Fibroblast of skin of back (primary cell): ENCODE measurements at places on chromosomes 1 and 21.

GRCh38 chr1:25643929-25644328, 27.3 kb downstream of the MAN1C1 start:
- no peak for DNase-seq

- no peak for DNase-seq
Observed at GRCh38 chr1:30403061-30403645, 320.2 kb downstream of the MATN1 start.

DNA sequence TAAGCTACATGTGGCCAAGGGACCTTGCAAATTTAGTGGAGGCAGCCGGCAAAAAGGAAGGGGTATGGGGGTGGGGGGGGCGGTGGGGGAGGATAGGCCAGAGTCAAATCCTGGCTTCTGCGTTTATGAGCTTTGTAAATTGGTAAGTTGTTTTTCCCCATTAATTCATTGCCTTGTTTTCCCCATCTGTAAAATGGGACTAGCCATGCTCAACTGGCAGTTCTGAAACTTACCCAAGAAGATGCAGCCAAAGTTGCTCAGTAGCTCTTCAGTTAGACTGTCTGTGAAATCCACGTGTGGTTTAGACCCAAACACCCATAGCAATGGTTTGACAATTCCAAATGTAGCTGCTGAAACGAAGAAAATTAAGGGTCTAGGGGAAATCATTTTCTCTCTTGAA, 52.3 kb upstream of the FAM89A start:
- no peak for DNase-seq

DNA sequence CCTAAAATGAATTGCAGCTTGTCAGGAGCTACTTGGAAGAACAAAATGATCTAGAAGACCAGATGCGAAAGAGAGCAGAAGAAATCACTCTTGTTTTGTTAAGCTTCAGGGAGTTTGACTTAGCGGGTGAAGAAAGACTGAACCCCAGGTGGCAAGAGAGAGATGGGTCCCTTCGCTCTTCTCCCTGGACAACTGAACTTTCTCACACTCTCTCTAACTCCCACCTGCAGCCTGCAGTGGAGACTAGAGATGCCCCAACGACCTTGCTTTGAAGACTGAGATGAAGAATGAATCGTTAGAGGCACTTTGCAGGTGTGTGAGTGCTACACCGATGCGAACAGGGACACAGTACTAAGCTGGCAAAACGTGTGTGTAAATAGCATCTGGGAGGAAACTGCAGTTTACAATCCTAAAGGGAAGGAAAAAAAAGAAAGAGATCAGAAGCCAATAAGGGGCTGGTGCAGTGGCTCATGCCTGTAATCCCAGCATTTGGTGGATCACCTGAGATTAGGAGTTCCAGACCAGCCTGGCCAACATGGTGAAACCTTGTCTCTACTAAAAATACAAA, 64.5 kb upstream of the LYST start:
- DNase-seq = no peak

GRCh38 chr1:229479660-229480399, 28.3 kb downstream of the NUP133 start:
- no peak for DNase-seq

GRCh38 chr1:204947338-204947737, 76.7 kb downstream of the NFASC start:
- DNase-seq = no peak

DNA sequence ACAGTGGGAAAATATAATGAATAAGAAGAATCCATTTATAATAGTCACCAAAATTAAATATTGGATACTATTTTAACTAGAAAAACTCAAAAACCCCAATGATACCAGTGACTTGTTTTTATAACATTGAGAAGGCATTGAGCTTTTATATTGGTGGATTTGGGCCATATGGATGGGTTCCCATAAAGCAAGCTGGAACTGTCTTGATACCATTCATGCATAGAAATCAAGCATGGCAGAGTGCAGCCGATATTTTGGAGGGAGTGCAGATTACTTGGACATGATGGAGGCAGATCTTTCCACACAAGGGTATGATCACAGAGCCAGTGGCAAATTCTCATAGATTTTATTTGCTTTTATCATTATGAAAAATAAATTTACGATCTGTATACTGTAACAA, 3.8 kb upstream of the RWDD3 start:
- no peak for DNase-seq

DNA sequence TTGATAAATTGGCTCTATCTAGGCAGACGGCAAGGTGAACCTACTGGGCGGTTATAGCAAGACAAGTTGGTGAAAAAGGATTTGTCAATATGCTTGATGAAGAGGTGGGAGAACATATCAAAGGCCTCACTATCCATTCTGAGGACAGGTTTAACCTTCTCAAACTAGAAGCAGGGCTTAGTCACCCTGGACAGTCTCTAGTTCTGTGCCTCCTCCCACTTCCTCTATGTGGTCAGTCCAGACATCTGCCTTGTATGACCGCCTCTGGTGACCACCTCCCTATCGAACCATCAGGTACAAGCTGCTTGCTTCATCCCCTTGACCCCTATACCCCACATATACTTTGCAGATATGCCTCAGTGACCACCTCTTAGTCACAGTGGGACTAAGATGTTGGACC, 2.3 kb upstream of the SCYL3 start:
- no peak for DNase-seq

DNA sequence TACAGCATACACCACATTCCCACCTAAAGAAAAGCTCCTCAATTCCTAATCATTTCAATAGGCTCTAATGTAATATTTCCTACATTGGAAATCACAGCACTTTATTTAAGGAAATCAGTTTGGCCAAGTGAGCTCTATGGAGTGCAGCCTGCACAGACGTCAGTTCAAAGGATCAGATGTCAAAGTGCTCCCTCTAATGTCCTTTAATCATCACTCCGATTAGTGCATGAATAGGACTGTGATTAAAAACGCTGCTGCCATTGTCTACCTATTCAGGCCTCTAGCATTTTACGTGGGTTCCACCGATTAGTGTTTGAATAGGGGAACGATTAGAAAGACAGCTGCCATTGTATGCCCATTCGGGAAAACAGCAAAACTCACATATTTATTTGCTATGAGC, 50.2 kb downstream of the DPYD start:
- no peak for DNase-seq

- DNase-seq = no peak
Observed at GRCh38 chr21:36544545-36544944, 64.6 kb upstream of the CLDN14 start.

DNA sequence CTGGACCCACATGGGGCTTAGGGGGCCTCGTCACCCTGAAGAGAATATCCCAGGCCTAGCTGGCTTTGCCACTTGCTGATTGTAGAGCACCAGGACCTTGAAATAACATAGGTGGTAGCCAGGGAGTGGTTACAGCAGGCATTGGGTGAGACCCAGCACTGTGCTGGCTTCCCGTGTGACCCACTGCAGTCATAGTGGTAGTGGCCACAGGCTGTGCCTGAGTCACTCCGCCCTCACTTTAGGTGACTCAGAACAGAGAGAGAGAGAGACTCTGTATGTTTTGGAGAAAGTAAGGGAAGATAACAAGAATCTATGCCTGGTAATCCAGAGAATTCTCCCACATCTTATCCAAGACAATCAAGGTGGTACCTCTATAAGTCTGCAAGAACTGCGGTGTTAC, 98.7 kb upstream of the LHX8 start:
- no peak for DNase-seq

- DNase-seq = peak; percentile 49
Observed at GRCh38 chr1:77416692-77417450, 135.1 kb downstream of the AK5 start.

- peak; percentile 64 for DNase-seq
Observed at GRCh38 chr1:6889875-6890480, 104.7 kb downstream of the CAMTA1 start.

DNA sequence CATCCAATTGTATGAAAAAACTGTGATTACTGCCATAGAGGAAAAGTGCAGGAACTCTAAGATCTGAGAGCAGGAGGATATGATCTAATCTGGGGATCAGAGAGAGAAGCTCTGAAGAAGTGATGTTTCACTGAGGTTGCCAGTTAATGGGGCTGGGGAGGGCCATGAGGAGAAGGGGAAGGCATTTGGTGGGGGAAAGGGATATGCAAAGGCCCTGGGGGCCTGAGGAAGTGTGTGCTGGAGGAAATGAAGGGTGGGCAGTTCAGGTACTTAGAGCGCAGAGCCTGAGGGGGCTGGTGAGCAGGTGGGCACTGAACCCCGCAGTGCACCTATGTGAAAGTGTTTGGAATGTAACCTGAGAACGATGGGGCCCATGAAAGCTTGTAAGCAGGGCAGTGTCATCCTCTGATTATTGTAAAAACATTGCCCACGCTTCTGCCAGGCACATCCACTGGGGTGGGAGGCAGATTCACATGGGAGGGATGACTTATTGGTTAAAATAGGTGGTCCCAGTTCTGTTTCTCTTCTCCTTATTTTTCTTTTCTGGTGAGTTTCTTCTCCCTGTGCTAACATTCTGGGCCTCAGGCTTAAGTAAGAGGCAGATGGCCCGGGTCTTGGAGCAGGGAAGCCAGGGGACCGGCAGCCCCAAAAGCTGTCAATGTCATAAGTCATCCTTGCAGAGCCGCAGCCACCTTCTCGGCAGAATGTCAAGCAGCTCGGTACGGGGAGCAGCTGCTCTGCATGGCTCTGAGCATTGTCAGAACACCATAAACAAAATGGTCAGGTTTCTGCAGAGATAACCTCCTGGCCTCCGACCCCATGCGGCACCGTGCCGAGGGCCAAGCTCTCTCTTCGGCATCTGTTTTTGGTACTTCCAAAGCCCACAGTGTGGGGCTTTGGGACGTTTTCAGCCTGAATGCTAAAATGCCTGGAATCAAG, 492.0 kb upstream of the VAMP3 start:
- no peak for DNase-seq

GRCh38 chr1:166573199-166573598, 266.1 kb upstream of the POGK start:
- DNase-seq = no peak

DNA sequence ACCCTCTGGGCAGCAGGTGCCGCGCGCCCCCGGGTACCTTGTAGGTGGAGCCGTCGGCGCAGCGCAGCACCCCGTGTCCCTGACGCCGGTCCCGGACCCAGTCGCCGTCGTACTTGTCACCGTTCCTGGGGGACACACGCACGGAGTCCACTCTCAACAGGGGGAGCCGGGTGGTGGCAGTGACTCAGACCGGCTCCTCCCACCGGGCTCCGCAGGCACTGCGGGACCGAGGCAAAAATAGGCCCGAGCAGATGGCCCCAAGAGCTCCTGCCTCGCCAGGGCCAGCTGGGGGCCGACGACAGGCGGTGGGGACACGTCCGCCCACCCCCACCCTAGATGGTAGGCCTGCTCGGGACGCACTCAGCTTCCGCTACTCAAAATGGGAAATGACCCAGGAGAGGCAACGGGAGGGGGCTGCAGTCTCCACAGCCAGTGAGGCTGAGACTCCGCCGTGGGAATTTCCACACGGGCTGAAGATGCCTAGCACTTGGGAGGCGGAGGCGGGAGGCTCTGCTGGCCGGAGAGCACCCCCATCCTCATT, 6.3 kb downstream of the MORN1 start:
- DNase-seq = no peak

- no peak for DNase-seq
Observed at GRCh38 chr1:79660129-79660528, 653.6 kb upstream of the ADGRL4 start.

DNA sequence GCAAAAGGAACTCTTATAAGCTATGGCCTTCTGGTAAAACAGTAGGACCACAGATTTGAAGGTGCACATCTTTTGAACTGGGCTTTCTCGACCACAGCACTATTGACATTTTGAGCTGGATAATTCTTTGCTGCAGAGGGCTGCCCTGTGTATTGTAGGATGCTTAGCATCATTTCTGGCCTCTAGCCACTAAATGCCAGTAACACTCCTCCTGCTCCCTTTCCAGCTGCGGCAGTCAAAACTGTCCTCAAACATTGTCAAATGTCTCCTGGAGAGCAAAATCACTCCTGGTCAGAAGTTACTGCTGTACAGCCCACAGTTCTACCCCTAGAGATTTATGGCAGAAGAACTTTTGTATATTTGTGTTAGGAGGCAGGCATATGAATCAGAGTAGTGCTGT, 836.7 kb downstream of the PLA2G4A start:
- no peak for DNase-seq

GRCh38 chr1:205444931-205445645, 10.8 kb downstream of the BLACAT1 start:
- DNase-seq = no peak

- DNase-seq = no peak
Observed at GRCh38 chr1:213124590-213124989, 73.5 kb downstream of the RPS6KC1 start.

- DNase-seq = no peak
Observed at GRCh38 chr1:25909040-25909439, 2.8 kb upstream of the STMN1 start.

DNA sequence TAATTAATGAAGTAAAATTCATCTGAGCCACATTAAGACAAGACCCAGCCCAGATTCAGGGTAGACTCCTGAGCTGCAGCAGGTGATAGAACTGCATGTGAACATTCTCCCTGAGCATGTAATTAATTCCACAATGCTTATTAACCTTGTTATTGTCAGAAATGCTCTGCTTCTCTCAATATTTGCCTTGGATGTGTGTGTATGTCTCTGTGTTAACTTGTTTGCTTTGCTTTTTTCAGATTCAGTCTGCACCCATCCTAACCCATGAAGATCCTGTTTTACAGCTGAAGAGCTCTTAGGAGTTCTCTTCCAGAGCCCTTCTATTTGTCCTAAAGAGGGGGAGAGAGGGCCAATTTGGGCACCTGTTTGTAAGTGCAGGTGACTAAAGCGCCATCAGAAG, 143.2 kb upstream of the BMP8A start:
- no peak for DNase-seq

DNA sequence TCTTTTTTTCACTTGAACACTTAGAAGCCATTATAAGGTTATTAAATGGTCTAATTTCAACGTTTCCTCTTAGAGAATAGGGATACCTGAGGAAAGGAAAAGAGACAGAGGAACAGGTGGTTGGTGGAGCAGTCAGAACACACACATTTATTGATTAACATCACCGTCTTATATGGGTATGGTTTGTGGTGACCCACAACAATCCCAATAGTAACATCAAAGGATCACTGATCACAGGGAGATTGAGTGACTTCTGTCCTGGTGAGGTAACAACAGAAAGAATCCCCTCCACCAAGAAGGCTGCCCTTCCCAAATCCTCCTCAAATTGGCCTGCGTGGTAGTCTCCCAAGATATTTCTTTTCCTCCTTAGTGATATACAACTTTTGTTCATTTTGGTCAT, 474.0 kb downstream of the PLPP3 start:
- DNase-seq = no peak

DNA sequence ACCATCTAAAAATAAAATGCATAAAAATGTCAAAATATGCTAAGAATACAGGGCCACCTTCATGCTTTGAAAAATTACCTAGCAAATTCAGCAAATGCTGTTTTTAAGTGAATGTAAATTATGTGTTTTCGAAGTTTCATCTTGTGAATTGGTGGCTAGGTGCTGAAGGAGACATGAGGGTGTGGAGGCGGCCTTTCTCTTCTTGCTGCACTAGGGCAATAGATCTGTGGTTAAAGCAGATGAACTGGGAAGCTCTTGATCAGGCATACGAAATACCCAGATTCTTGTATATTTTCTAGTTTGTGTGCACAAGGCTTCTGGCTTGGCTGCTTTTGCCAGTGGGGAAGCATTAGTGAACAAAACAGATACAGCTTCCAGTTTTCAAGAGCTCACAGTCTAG, 224.5 kb downstream of the ST6GALNAC3 start:
- no peak for DNase-seq

- peak; percentile 99 for DNase-seq
Observed at GRCh38 chr21:46048926-46049889, 48.7 kb upstream of the COL6A2 start.
